DMS 273 treated with DMSO at 0.1 percent for 48 hours (cell line): ENCODE measurements at places on chromosomes 7 and 10.

DNA sequence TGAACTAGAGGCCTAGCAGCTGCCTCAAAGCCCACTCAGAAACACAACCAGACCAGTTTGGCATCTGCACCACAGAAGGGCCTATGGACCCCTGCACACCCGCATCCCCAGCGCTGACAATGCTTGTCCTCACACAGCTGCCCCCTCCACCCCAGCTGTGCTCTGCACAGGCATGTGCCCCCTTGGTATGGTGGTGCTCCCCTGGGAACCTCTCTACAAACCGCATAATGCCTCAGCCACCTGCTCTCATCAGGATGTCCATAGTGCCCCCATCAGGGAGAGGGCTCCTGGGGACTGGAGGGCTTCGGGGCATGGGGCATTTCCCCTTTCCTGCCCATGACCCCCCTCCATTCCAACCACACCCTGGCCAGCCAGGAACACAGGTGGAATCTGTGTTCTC, 347.5 kb downstream of the GRID1 start:
- DNase-seq, result no peak

DNA sequence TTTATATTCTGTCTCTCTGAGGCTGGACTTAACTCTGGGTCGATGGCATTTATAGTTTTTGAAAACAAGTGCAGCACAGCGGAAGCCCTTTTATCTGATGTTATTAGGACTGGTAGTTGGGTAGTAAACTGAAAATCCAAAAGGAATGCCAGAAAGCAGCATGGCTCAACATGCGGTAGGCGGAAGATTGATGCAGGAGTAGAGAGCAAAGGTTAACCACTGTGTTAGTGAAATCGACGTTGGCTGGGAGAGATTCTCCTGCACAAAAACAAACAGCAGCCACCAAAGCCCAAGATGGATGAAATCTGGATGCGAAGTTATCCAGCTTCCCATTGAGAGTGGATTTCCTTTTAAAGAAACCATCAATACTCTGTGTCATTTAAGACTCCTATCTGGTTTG, 54.5 kb upstream of the EMX2 start:
- no peak for DNase-seq

GRCh38 chr7:135236727-135237126, 3.1 kb downstream of the STRA8 start:
- DNase-seq, result no peak

- no peak for DNase-seq
Observed at GRCh38 chr10:61179771-61180170, 235.8 kb upstream of the RHOBTB1 start.

- DNase-seq, result no peak
Observed at GRCh38 chr10:11610166-11610825, 1.2 kb downstream of the USP6NL start.

DNA sequence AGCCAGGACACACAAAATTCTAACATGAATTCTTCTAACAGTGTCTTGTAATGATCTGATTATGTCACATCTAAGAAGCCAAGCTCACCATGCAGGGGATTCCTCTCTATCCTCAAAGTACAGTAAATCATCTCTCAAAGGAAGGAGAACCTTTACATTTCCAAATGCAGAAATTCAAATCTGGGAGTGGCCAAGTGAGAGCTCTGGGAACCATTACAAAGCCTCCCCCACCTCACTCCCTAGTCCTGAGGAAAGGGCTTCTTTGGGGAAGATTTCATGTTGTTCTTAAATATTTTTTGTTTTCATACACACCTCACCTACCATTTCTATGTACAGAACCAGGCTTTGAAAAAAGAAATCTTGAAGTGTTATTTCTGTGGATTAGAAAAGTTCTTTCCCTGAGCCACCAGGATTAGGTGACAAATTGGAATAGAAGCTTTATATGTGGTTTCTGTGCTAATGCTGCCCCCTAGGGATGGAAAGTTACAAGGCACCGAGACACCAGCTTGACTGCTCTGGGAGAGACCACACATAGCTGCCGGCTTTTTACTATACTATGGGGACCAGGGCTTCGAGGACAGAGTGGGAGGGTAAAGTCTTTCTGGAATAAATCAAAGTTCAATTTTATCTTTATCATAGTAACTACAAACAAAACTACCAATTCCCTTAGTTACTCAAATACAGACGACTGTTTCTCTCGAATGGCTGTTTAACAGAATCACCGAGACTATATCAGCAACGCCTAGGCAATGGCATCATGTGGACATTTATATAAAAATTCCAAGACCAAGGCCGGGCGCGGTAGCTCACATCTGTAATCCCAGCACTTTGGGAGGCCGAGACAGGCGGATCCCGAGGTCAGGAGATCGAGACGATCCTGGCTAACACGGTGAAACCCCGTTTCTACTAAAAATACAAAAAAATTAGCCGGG, 116.1 kb downstream of the RNF216 start:
- DNase-seq, result peak; percentile 57

- DNase-seq, result no peak
Observed at GRCh38 chr7:18425227-18425626, 70.3 kb upstream of the HDAC9 start.

DNA sequence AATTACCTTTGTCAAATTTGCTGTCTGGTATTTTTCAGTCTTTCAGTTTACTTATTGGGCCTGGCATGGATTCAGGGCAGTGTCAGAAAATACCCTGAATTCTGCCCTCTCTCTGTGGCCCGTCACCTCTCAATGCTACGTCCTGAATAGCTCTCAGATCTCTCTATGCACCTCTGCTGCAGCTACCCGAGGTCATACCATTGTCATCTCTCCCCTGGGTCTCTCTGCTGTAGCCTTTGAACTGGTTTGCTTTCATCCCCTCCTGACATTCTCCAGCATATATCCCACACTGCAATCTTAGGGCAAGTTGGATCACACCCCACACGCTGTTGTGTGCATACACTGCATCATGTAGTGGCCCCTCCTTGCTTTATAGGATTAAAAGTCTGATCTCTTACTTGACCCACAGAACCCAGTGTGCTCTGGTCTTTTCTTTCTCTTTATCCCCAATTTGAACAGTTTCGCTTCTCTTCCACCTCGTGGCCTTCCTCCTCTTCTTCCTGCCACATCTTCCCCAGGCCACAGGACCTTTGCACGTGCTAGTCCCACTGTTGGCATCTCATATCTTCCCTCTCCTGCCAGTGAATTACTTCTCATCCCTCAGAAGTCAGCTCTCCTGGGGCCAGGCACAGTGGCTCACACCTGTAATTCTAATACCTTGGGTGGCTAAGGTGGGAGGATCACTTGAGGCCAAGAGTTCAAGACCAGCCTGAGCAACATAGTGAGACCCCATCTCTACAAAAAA, 372.9 kb downstream of the GALNT17 start:
- no peak for DNase-seq

- no peak for DNase-seq
Observed at GRCh38 chr10:117316701-117317100, 58.5 kb downstream of the PDZD8 start.

DNA sequence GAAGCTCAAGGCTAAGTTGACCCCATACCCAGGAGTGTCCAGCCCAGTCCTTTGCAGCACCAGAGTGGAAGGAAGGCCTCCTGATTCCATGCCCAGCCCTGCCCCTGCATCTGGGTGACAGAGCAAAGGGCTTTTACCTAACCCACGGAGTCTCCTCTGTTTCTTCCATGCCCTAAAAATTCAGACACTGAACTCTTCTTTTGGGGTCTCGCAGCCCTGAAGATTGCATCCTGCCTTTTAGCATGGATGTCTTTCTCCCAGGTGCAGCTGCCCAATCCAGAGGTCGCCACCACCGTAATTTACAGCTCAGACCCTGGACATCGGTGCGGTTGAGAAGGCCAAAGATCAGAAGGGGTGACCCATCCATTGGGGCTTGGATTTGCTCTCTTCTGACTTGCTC, 50.8 kb downstream of the CXCL12 start:
- no peak for DNase-seq

DNA sequence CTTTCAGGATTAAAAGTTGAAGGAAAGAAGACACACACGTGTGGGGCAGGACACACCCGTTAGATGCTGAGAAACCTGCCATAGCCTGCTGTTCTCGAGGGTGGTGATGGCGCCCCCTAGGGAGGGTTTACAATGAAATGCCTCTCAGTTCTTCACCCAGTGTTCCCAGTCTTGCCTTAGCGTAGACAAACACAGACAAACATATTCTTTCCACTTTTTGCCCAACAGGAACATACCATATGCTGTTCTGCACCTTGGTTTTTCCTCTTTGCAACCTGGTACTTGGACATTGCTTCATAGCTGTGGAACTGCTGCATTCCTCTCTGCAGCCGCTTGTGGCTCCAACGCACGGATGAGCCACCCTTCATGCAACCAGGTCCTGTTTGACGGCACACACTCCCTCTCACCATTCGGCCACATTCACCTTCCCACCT, 23.3 kb upstream of the HSPA12A start:
- DNase-seq, result no peak

GRCh38 chr7:130486114-130486953, 5.6 kb upstream of the MEST start:
- peak; percentile 86 for DNase-seq

GRCh38 chr10:11307004-11307403, 289.3 kb downstream of the CELF2 start:
- no peak for DNase-seq

DNA sequence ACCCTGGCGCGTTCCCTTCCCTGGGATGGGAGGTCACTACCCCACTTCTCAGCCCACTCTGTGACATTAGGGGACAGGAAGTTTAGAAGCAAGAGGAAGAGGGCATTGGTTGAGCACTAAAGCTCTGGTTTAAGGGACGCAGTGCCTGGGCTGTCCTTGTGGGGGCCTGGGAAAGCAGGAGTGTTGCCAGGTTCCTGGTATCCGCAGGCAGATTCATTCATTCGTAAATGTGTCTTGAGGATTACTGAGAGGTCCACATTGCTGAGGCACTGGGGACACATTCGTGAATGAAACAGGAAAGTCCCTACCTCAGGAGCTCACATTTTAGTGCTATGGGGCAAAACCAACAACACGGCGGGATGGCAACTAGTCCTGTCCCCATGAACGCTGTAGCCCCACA, 69.4 kb downstream of the COL13A1 start:
- no peak for DNase-seq

GRCh38 chr10:122835908-122836307, 9.7 kb downstream of the CUZD1 start:
- no peak for DNase-seq

- no peak for DNase-seq
Observed at GRCh38 chr10:129219364-129219763, 247.7 kb upstream of the MGMT start.
